ENCODE measurements at places on chromosomes 12 and 14.

- DNase-seq, result no peak
Observed at GRCh38 chr12:12613344-12613743, 1.7 kb downstream of the CREBL2 start.

DNA sequence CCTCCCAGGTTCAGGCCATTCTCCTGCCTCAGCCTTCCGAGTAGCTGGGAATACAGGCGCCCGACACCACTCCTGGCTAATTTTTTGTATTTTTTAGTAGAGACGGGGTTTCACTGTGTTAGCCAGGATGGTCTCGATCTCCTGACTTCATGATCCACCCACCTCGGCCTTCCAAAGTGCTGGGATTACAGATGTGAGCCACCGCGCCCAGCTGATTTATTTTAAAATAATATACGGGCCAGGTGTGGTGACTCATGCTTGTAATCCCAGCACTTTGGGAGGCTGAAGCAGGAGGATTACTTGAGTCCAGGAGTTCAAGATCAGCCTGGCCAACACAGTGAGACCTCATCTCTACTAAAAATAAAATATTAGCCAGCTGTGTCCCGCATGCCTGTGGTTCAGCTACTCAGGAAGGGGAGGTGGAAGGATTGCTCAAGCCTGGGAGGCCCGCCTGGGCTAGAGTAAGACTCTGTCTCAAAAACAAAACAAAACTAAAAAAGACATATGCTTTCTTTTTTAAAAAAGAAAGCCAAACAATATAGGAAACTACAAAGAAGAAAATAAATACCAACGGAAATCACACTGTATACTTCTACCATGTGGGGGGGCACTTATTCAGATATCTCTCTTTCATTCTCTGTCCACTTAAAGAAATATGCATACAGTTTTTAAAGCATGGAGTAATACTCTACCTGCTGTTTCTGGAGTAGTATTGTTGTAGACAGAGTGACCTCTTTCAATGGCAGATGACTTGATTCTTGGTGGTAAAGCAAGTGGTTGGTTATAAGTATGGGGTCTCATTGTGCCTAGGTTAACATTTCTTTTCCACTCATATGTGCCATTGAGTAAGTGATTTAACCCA lies 930 bp upstream of the MIA2 start:
- no peak for DNase-seq

DNA sequence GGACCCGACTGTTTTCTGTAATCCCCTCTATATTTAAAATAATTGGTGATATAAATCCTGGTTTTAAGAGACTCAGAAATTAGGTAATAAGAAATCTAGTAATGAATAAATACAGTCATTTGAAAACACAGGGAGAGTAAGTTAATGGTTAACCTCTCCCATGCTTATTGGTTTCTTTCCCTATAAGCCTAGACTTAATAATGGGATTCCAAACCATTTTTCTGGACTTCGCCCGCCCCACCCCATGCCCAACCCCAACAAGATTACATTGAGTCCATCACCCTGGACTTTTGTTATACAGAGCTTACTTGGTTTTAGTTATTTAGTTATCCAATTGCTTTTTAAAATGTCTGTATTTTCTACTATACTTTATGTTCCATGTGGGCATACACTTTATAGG lies 98.7 kb downstream of the WIF1 start:
- no peak for DNase-seq

GRCh38 chr12:54442099-54442498 lies 23.0 kb upstream of the ITGA5 start:
- DNase-seq, result no peak

- DNase-seq, result no peak
Observed at GRCh38 chr14:99699861-99700260, 15.8 kb downstream of the CYP46A1 start.

DNA sequence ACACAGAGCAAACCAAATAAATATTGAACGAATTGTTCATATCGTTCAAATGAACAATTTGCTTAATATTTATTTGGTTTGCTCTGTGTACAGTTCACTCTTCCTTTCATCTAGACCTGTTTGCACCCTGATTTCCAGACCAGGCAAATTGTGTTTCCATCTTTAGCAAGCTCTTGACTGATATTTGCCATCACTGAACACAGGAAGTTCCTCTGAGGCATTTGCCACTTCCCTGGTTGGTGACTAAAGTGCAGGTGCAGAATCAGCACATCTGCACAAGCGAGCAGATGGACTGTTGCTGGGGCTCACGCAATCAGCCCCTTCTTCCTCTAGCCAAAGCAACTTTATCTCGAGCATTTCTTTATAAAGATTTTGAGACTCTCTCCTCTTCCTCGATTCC lies 112.9 kb downstream of the DAAM1 start:
- DNase-seq, result no peak

GRCh38 chr12:52796839-52797528 lies 1.1 kb upstream of the KRT3 start:
- DNase-seq, result no peak

DNA sequence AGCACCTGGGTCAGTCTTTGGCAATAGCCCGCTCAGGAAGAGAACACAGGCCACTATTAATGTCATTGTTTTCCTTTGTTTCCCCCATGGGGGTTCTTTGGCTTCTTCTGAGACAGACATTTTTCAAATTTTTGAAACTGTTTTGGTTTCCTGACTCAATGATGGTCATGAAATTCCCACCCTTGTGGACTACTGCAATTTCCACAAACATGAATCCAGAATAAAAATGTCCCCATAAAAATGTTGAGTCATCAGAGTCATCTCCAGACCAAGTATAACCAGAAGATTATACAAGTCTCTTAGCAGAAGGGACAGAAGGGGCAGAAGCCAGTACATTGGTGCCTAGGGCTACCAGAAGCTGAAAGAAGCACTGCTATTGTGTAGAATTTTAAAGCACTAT lies 29.1 kb downstream of the SLCO1A2 start:
- DNase-seq, result no peak

DNA sequence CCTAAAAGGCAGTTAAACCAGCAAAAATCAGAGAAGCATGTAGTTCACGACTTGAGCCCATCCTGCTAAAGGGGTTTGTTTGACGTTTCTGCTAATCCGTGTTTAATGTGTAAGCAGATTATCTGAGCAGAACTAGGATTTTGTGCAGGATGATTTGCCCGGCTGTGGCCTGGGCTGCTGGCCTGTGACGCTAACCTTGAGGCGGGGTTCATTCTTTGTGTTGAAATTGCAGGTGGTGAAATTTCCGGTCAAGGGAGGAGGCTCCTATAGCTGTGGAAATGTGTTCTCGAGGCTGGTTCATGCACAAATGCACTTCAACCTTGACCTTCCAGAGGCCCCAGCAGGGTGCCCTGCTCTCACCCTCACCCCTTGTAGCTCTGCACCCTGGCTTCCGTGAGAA lies 63.7 kb downstream of the SLC24A4 start:
- DNase-seq, result no peak

DNA sequence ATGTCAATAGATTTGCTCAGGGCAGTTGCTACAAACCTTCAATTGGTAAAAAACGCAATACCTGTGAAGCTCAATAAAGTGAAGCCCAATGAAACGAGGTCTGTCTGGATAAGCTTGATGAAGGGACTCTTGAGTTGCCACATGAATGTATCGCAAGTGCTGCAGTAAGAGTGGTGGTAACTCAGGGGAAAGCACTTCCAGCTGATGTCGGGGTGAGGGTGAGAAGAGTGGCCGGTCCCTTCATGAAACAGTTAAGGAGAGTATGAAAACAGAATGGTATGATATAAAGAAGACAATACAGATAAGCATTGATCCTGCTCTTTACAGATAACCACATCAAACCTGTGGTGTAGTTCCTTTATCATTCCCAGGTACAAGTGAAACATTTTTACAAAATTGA lies 83.4 kb upstream of the EVL start:
- DNase-seq, result no peak

DNA sequence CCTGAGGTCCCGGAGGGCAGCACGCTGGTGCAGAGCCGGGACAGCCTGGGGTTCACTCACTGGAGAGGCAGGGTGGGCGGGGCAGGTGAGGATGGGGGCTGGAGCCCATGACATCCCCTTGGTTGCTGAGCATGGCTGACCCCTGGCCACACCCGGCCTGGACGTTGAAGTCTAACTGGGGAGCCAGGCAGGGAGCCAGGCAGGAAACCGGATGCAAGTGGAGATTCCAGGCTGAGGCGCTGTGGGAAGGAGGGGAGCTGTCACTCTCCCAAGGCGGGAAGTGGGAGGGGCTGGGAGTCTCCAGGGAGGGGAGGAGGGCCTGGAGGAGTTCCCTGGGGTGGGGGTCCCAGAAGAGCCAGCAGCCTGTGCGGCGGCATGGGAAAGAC lies 7.7 kb upstream of the INF2 start:
- DNase-seq, result peak; percentile 83

Measured in RWPE1 (cell line).